ENCODE measurements at places on chromosomes 5 and 9.

DNA sequence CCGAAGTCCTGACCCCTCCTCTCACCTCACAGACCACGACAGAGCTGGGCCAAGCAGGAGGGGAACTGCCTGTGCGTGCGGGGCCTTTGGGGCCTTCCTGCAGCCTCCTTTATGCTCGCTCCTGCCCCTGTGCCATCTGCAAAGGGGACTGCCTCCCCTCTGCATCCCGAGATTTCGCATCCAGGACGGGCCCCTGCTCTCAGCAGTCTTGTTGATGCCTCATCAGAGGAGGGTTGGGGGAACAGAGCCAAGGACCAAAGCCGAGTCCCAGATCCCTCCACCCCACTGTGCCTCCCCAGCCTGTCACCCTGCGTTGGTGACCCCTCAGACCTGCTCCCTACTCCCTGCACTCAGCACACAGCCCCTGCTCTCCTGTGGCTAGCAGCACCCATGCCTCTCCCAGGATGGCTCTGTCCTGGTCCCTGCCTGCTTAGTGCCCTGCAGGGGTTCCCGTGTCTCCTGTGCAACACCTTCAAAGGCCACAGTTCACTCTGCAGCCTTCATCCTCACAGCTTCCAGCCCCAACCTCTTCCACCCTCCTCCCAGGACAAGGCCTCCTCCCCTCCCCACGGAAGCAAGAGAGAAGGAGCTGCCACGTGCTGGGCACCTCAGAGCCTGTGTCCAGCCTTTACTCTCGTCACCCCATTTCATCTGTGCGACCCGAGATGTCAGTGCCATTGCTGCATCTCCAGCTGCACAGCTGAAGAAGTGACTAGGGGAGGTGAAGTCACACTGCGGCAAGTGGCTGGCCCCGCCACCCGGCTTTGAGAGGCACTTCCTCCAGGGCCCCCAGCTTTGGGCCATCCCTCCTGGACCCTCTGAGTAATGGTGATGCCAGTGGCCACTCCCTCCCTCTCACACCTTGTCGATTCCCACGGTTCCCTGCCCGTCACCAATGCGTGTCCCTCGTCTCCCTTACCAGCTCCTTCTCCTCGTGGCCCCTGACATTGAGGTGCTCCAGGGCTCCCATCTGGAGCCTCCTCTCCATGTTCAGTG lies 62.6 kb upstream of the LRRTM2 start:
- no peak for DNase-seq

DNA sequence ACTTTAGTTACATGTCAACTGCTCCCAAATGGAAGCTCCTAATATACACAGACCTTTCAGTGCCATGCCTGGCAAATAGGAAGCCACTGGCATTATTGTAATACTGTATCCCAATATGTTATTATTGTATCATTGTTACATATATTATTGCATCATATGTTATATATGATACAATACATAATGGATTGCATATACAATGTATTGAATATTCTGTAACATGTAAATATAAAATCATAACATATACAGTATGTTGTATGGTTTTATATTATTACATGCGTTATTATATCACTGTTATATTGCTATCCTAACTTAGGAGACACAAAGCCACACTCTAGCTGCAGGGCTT lies 38.5 kb downstream of the RAPGEF1 start:
- DNase-seq, result no peak

GRCh38 chr9:136206602-136207275 lies 1.8 kb upstream of the LHX3 start:
- DNase-seq, result no peak

GRCh38 chr9:118222375-118222774 lies 518.2 kb downstream of the TLR4 start:
- DNase-seq, result no peak

GRCh38 chr9:31745886-31746285 lies 638.6 kb upstream of the ACO1 start:
- no peak for DNase-seq

GRCh38 chr5:112353678-112354077 lies 65.4 kb downstream of the EPB41L4A start:
- no peak for DNase-seq

DNA sequence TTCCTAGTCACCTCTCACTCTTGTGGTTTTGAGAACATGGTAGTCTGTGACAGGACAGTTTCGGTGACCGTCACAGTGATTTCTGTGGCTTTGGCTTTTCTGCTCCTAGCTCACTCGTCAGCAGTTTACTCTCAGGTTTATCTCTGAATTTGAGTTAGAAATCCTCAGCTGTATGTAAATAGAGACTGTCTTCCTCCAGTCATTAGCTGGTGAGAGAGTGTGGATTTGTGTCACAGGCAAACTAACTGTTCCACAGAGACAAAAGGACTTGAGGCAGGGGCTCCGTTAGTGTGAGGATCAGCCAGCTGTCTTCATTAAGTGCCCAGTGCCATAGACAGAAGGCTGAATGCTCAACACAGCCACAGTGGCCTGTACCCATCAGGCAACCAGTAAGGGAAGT lies 131.4 kb downstream of the CD180 start:
- no peak for DNase-seq

- DNase-seq, result no peak
Observed at GRCh38 chr9:82410306-82410705, 421.7 kb downstream of the SPATA31D1 start.

- no peak for DNase-seq
Observed at GRCh38 chr5:72433522-72433921, 73.7 kb downstream of the ZNF366 start.

- DNase-seq, result no peak
Observed at GRCh38 chr5:103561685-103562452, 720 bp downstream of the NUDT12 start.

DNA sequence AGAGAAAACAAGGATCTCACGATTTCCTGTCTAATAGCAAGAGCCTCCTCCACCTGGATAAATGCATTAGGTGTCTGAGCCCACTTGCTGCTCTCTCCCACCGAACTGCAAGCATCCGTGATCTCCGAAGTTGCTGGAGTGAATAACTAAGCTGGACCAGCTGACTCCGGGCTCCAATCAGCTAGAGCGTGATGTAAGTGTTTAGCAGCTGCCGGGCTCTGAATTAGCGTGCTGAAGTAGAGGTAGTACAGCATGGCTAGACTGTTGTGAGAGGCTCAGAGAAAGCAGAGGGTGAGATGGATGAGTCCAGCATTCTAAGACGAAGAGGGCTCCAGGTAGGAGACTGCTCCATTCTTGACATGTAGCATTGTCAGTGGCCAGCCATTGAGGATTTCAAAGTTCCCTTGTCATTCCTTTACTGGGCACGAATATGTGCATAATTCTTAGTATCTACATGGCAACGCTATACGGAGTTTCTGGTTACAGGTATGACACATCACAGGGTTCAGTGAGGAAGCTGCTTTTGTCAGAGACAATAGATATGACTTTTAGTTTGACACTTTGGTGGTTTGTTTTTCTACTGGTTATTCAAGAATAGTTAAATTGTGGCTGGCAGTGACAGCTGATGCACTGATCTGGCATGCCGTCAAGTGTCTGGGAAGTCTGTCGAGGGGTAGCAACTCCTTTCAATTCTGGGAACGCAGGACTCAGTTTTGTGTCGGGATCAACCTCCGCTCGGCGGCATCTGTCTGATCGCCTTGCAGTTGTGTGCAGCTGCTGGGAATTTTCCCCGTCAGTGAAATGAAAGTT lies 232.6 kb downstream of the MAST4 start:
- DNase-seq, result peak; percentile 66

DNA sequence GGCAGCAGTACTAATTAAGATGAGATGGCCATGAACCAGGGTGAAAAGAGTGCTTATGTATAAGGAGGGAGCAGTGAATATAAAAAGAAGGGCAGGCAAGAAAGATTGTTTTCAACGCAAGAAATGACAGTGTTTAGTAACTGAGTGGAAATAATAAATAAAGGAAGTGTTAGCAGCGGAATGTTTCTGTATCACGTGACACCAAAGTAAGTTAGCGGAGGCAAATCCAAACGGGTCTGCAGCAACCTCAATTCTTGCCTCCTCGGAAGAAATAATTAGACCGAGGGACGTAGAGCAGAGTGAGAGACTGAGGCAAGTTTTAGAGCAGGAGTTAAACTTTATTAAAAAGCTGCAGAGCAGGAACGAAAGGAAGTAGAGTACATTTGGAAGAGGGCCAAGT lies 15.4 kb upstream of the GAS1 start:
- no peak for DNase-seq

DNA sequence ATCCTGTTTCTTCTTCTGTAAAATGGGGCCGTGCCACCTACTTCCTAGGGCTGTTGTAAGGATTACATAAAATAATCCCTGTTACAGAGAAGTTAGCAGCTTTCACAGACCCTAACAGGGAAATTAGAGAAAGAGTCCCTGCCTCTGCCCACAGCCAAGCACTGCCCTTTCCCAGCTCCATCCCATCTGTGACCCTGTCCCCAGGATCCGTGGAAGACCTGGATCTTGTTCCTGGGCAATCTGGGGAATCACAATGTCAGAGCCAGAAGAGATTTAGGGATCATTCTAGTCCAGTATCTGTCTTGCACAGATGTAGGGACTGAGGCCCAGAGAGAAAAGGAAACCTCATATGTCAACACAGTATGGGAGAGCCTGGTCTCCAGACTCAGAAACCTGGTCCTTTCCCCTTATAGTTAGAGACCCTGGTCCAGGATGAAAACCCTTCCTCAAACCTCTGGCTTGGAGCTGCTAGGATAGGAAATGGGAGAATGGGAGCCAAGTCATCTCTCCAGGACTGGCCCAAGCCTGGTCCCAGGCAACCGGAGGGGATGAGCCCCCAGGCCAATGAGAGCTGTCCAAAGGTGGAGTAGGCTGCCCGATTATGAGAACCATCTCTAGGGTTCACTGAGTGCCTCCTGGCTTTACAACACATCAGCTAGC lies 12.5 kb downstream of the LHX6 start:
- DNase-seq, result no peak

- no peak for DNase-seq
Observed at GRCh38 chr9:120750421-120750820, 36.2 kb upstream of the MEGF9 start.

- DNase-seq, result no peak
Observed at GRCh38 chr9:129111528-129112151, 425 bp downstream of the PTPA start.

DNA sequence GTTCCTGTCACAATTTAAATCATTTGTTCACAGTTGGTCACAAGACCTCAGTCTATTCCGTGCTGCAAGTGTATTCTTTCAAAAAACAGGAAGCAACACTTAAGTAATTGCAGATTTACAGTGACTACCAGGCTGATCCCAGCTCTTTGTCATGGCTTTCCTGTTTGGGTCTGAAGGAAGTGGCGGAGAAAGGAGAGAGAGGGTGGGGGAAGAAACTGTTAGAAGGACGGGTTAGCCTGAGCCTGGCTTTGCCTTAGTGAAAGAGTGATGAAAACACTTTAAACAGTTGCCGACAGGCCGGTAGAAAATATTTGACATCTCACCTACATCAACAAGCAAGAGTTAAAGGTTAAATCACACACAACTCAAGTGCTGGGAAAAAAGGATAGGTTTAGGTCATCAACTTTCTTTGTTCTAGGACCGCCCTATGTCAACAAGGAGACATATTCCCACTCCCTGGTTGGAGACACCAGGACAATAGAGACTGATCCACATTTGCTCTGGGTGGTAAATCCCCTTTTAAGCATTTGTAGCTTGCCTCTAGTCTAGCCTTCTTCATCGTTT lies 102.2 kb upstream of the DAB2 start:
- no peak for DNase-seq

DNA sequence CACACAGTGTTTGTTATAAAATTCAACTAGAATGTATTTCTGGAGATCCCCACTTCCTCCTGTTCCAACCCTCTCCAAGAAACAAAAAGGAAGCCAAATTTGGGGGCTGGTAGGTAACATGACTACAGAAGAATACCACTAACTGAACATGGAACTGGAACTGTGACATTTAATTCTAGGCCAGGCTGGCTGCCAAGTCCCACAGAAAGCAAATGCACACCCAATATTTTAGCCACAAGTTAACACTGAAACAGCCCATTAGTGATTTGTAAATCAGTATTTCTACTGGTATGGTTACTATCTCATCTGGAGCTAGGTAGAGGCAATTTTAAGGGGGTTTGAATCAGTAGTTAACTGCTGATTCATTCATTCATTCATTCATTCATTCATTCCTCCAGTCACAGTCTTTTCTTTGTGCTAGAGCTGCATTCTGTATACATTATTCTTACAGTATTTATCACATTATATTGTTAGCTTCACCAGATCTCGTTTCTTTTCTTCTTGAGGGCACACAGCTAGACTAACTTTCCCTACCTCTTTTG lies 131.7 kb upstream of the GDNF start:
- no peak for DNase-seq

GRCh38 chr5:91499943-91500531 lies 116.9 kb upstream of the ARRDC3 start:
- DNase-seq, result no peak

GRCh38 chr5:6950250-6950649 lies 237.0 kb downstream of the TENT4A start:
- no peak for DNase-seq

GRCh38 chr9:33223696-33224095 lies 16.3 kb upstream of the SPINK4 start:
- DNase-seq, result no peak

- no peak for DNase-seq
Observed at GRCh38 chr9:115367780-115368525, 250.0 kb upstream of the TNC start.

- DNase-seq, result no peak
Observed at GRCh38 chr5:152551061-152551460, 146.0 kb upstream of the NMUR2 start.

DNA sequence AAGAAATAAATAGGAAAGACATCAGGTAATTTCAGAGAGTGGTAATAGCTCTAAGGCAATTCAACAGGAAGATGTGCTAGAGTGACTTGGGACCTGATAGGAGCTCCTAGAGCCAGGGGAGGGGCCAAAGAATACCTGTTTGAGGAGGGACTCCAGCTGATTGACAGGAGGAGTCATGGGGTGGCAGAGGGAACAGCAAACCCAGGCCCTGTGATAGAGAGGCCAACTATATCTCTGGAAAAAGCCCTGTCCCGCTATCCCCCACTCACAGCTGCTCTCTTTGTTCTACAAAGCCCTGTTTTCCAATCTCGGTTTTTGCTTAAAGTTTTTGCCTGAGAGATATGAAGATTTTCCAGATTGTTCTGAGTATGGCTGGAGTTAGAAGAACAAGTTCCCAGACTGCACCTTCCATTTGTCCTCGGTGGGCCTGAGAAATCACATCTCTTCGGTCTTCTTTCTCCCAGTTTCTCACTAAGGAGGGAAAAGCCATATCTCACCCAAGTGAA lies 9.0 kb upstream of the NSD1 start:
- DNase-seq, result no peak
